ENCODE measurements at places on chromosomes 3 and 15. TPM values are rescaled to one million over a fixed set of nuclear protein-coding genes. Genes with fewer than 3 reads are reported as not detected.

PHLDB2 gene
- total RNA-seq = 110 TPM

TM4SF1 gene
- total RNA-seq = 121 TPM

CCR2 gene
- under 0.01 TPM for total RNA-seq

GPR62 gene
- total RNA-seq = under 0.01 TPM

IGSF10 gene
- under 0.01 TPM for total RNA-seq

TFRC gene
- 166 TPM for total RNA-seq

SCAANT1 gene
- total RNA-seq = not detected

GP5 gene
- total RNA-seq = under 0.01 TPM

OR4M2 gene
- total RNA-seq = not detected

ARGFX gene
- total RNA-seq = not detected

SCG5 gene
- total RNA-seq = 2.1 TPM

LRIG1 gene
- total RNA-seq = 30.4 TPM

DAZL gene
- total RNA-seq = not detected

TOPBP1 gene
- 22.9 TPM for total RNA-seq

MASP1 gene
- 0.21 TPM for total RNA-seq

LXN gene
- 1.4 TPM for total RNA-seq

SLC28A2 gene
- total RNA-seq = not detected

PLA2G4D gene
- 0.07 TPM for total RNA-seq

GOLGA8J gene
- total RNA-seq = not detected

CPEB1 gene
- not detected for total RNA-seq

SIDT1 gene
- 2.3 TPM for total RNA-seq

WDR82 gene
- total RNA-seq = 84.8 TPM

CFAP91 gene
- 0.07 TPM for total RNA-seq

ROPN1 gene
- total RNA-seq = not detected

Measured in nasal cavity respiratory epithelium epithelial cell of viscerocranial mucosa (primary cell).